Central memory CD8-positive, alpha-beta T cell (primary cell): ENCODE measurements at places on chromosomes 6 and 20.

DNA sequence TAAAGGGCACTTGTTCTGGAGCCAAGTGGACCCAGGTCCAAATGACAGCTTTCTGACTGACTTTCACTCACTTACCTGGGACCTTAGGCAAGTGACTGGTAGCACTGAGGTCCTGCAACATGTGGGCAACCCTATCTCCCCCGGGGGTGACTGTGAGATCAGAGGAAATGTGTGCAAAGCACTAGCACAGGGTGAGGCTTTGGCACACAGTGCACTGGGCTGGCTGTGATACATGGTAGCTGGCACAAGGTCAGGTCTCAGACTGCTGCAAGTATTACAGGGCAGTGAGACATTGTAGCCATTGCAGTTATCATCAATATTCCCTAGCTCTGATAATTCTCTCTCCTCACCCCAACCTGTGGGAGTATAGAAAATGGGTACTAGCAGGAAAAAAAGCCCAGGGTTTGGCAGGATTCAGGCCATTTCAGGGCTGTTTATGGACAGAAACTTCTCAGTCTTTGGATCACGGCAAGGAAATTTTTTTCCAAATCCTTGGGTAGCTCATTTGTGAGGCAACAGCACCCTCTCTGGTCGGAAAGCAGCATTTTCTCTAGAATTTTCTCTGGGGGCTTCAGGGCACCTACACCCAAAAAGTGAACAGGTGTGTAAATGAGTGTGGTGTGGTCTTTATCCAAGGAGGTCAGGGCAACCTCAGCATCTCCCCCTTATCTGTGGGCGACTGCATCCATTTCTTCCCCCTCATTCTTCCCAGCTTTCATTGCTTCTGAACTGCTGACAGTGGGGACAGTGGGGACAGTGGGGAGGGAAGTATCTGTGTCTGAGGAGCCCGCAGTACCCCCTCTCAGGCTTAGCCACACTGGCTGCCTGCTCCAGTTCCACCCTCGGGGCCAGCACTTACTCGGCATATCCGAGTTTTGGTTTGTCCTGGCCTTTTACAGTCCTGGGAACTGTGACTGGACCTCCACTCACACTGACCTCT lies 148.7 kb upstream of the PHACTR3 start:
- no peak overlapping the region for H3K4me3 ChIP-seq
- H3K36me3 ChIP-seq, result no peaks in the 10 kb centered on the region
- peaks cover 84% of the 10 kb centered on the region for H3K27me3 ChIP-seq
- H3K27ac ChIP-seq, result no peak overlapping the region
- DNase-seq, result no peak
- H3K4me1 ChIP-seq, result no peaks in the 10 kb centered on the region

DNA sequence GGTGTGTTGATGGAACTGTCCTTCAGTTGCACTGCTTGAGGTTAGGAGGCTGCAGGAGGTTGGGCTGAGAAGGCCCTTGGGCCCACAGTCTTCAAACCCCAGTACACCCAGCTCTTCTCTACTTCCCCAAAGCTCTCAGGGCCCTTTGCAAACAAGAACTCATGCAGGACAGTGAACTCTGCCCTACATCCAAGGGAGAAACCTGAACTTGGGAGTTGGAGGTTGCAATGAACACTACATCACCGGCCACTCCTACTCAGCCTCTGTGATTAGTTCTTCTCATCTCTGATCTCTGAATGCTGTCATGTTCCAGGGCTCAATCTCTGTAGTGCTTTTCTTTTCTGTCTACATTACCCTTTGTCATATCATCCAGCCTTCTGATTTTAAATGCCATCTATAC lies 148.5 kb upstream of the PDE7B start:
- peaks cover 10% of the 10 kb centered on the region for H3K4me1 ChIP-seq
- H3K36me3 ChIP-seq, result no peaks in the 10 kb centered on the region
- DNase-seq, result no peak
- H3K27me3 ChIP-seq, result peaks cover 19% of the 10 kb centered on the region

GRCh38 chr6:132466952-132467351 lies 46.0 kb downstream of the STX7 start:
- no peaks in the 10 kb centered on the region for H3K27me3 ChIP-seq
- peaks cover 23% of the 10 kb centered on the region for H3K36me3 ChIP-seq

DNA sequence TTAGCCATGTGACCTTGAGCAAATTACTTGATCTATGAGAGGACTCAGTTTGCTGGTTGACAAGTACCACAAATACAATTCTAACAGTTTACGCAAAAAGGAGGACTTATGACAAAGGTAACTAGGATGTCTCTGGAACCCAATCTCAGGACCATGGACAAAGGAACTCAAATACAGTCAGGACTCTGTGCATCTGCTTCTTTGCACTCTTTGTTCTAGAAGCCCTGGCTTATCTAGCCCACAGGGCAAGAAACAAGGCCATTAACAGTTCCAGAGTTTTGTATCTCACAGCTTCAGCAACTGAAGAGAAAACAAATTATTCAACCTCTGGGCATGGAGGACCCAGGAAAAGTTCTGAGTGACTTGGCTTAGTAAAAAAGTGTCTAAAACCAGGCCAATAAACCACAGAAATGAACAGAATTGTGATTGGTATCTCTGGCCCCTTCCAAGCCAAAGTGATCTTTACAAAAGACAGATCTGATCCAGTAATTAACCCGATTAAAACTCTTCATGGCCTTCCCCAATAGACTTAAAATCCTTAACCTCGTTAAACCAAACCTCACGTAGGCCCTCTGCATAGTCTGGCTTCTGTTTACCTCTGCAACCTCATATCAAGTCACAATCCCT lies 5.9 kb downstream of the WASF1 start:
- H3K27me3 ChIP-seq, result peaks cover 32% of the 10 kb centered on the region
- no peak for DNase-seq
- peaks cover 5% of the 10 kb centered on the region for H3K36me3 ChIP-seq
- H3K27ac ChIP-seq, result no peak overlapping the region

- no peak overlapping the region for H3K27ac ChIP-seq
- no peaks in the 10 kb centered on the region for H3K27me3 ChIP-seq
- H3K4me3 ChIP-seq, result no peak overlapping the region
- peaks cover 2% of the 10 kb centered on the region for H3K36me3 ChIP-seq
- no peak for DNase-seq
Measured at GRCh38 chr6:43420012-43420709, 7.2 kb upstream of the ABCC10 start.

- peaks cover 48% of the 10 kb centered on the region for H3K36me3 ChIP-seq
- no peaks in the 10 kb centered on the region for H3K4me1 ChIP-seq
- DNase-seq, result no peak
- H3K4me3 ChIP-seq, result no peak overlapping the region
- no peak overlapping the region for H3K27ac ChIP-seq
Measured at GRCh38 chr20:48999890-49000870, 45.9 kb upstream of the CSE1L start.

GRCh38 chr6:505374-505773 lies 113.8 kb downstream of the IRF4 start:
- H3K36me3 ChIP-seq, result peaks cover 6% of the 10 kb centered on the region
- H3K4me1 ChIP-seq, result peaks cover 60% of the 10 kb centered on the region
- no peaks in the 10 kb centered on the region for H3K27me3 ChIP-seq
- DNase-seq, result no peak
- no peak overlapping the region for H3K27ac ChIP-seq

GRCh38 chr6:118578617-118579016 lies 30.5 kb downstream of the PLN start:
- H3K36me3 ChIP-seq, result peaks cover 12% of the 10 kb centered on the region
- no peaks in the 10 kb centered on the region for H3K27me3 ChIP-seq
- H3K27ac ChIP-seq, result peak overlapping the region; percentile 32
- H3K4me1 ChIP-seq, result peaks cover 23% of the 10 kb centered on the region
- DNase-seq, result no peak

DNA sequence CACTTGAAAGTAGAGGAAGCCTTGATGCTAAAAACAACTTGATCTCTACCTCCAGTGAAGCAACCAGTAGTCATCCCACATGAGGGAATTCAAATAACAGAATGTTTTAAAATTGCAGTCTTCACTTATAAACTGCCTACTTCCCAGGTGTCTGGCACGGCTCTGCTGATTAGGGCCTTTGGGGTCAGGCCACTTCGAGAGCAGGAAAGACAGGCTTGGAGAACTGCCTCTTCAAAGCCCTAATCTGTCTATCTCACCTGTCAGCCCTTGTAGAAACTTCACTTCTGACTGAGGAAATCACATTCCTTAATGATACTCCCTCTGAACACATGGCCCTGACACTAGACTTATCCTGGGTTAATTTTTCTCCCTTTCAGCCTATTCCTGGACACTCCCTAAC lies 458.6 kb downstream of the TENT5A start:
- H3K4me1 ChIP-seq, result no peaks in the 10 kb centered on the region
- no peak for DNase-seq
- no peaks in the 10 kb centered on the region for H3K36me3 ChIP-seq
- no peak overlapping the region for H3K27ac ChIP-seq

DNA sequence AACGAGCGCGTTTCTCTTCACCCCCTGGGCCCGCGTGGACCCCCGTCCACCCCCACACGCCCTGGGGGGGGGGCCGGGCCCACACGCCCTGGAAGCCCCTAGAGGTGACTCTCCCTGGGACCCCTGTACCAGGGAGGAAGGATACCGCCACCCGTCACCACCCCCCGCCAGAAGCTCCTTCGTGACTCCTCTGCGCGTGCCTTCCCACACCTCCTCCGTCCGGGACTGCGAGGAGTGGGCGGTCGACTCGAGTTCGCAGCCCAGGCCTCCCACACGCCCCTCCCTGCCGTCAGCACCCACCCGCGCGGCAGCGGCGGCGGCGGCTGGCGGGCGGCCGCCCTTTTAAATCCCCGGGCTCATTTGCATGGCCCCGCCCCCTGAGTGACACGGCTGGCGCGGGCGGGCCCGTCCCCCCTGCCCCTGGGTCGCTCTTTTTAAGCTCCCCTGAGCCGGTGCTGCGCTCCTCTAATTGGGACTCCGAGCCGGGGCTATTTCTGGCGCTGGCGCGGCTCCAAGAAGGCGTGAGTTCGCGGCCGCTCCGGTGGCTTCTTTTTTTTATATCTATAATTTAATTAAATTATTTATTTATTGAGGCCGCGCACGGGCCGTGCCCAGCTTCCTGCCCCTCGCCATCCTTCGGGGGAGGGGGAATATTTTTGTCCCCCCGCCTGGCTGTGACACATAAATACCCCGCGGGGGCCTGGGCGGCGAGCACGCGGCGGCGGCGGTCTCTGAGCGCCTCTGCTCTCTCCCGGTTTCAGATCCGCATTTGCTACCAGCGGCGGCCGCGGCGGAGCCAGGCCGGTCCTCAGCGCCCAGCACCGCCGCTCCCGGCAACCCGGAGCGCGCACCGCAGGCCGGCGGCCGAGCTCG lies at the start of gene HMGA1:
TSS of gene HMGA1 (plus strand) at position 431 of the 873 bp plus-strand sequence. CDS start 3,908 bp downstream, outside the sequence.
- peak within 1 kb of the TSS; percentile 98 for H3K27ac ChIP-seq
- peak; percentile 78 for DNase-seq
- H3K4me1 ChIP-seq, result peaks cover 36% of the 10 kb centered on the region
- no peaks in the 10 kb centered on the region for H3K27me3 ChIP-seq

- H3K27me3 ChIP-seq, result no peaks in the 10 kb centered on the region
- peak overlapping the region; percentile 99 for H3K27ac ChIP-seq
- peaks cover 13% of the 10 kb centered on the region for H3K36me3 ChIP-seq
- H3K4me3 ChIP-seq, result peak overlapping the region; percentile 81
- H3K4me1 ChIP-seq, result peaks cover 26% of the 10 kb centered on the region
Measured at GRCh38 chr20:50191544-50192363, 1.1 kb downstream of the CEBPB start.

GRCh38 chr6:2760882-2761842 lies 4.0 kb upstream of the WRNIP1 start:
- peaks cover 14% of the 10 kb centered on the region for H3K27me3 ChIP-seq
- H3K4me3 ChIP-seq, result peak overlapping the region; percentile 33
- no peak for DNase-seq
- H3K4me1 ChIP-seq, result peaks cover 7% of the 10 kb centered on the region
- H3K27ac ChIP-seq, result peak overlapping the region; percentile 76
